ENCODE measurements at places on chromosomes 5 and 9. TPM values are rescaled to one million over a fixed set of nuclear protein-coding genes. Genes with fewer than 3 reads are reported as not detected.

DNA sequence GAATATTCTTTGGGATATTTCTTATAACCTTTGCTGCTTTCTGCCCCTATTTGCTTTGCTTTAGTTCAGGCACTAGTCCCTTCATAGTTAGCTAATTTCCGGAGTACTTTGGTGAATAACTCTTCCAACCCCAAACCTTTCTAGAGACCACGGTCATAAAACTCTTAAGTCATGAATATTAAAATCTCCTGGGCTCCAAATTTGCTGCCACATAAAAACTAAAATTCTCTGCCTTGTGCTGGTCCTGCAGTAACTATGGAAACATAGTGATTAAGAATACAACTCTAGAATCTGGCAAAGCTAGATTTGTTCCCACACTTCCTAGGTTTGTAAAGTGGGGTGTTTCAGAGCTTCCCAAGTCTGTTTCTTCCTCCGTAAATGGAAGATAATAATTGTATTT is 10.0 kb upstream of the ACTBL2 start:
- DNase-seq: no peak
- H3K4me3 ChIP-seq: no peak overlapping the region
- peaks cover 13% of the 10 kb centered on the region for H3K4me1 ChIP-seq
- H3K36me3 ChIP-seq: no peaks in the 10 kb centered on the region

GRCh38 chr5:72453246-72453775 is 53.9 kb downstream of the ZNF366 start:
- DNase-seq: no peak
- H3K27me3 ChIP-seq: no peaks in the 10 kb centered on the region
- no peak overlapping the region for H3K4me3 ChIP-seq

DNA sequence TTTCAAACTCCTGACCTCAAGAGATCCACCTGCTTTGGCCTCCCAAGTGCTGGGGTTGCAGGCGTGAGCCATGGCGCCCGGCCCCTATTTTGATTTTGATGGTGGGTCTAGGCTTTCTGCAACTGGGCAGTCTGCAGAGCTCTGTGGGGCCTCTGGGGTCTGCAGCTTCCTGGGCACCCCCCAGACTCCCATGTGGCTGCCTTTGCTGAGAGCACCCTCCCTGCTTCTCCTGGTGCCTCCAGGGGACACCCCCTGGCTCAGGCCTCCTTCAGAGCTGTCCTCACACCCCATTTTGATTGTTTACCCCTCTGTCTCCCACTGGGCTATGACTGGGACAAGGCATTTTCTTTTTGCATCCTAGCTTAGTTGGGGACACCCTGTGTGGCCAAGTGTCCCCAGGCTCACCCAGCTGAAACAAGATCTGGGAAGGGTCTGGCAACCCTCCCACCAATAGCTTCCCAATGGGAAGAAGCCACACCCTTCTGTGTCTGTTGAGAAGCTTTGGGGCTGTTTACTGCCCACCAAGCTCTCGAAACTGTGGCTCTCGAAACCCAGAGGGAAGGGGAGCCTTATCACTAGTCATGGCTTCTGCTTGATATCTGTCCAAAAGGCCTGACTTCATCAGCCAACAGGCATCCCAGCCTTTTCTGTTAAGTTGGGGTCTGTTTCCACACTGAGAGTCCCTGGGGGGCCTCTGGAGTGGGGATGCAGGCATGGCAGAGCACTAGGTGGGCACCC is 204.4 kb upstream of the IER5L start:
- H3K4me1 ChIP-seq: peaks cover 19% of the 10 kb centered on the region
- DNase-seq: no peak

TIMD4 gene
- 0.21 TPM for total RNA-seq

GPR150 gene
- total RNA-seq: 0.18 TPM
